MG63 (cell line): ENCODE measurements at places on chromosomes 7 and 10. TPM values are rescaled to one million over a fixed set of nuclear protein-coding genes. Genes with fewer than 3 reads are reported as not detected.

VTI1A gene
- total RNA-seq: 12.0 and 19.1 TPM in 2 replicates

ZNRF2 gene
- total RNA-seq: 9.1 and 11.4 TPM in 2 replicates

SPDYE2 gene
- not detected in 2 replicates for total RNA-seq

HTR5A gene
- total RNA-seq: not detected in 2 replicates

CNNM1 gene
- total RNA-seq: 0.13 TPM in 1 of 2 replicates, not detected in the other

UNC5B gene
- 8.0 and 11.4 TPM in 2 replicates for total RNA-seq

ELOVL3 gene
- 0.15 TPM in 1 of 2 replicates, not detected in the other for total RNA-seq
